ENCODE measurements at places on chromosomes 1 and 21.
A peak's percentile ranks its signal among the peaks of the same experiment; 100 is the strongest.

DNA sequence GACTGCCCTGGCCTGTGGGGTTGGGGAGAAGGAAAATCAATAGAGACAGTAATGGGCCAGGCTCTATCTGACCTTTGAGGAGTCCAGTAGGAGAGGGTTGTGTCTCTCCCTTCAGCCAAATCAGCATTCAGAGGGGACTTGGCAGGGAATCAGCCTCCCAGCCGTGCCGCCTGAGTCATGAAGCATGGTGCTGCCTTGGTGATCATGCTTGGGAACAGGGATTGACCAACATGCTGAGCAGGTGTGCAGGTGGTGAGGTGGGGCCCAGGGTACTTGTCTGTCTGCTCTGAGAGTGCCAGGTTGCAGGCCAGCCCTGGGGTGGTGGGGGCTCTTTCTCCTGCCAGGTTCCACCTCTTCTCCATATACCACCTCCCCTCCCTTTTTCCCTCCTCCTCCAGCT, 58.9 kb upstream of the TLR5 start:
- no peak for DNase-seq

- DNase-seq, result no peak
Observed at GRCh38 chr1:41641475-41641814, 157.0 kb upstream of the EDN2 start.

GRCh38 chr21:24127651-24128050, 1479.6 kb downstream of the MRPL39 start:
- DNase-seq, result no peak

GRCh38 chr1:1262071-1262470, 11.6 kb downstream of the UBE2J2 start:
- DNase-seq, result no peak

- no peak for DNase-seq
Observed at GRCh38 chr1:245051349-245052221, 103.2 kb upstream of the KIF26B start.

- no peak for DNase-seq
Observed at GRCh38 chr1:225460021-225460736, 32.3 kb upstream of the LBR start.

GRCh38 chr1:235888119-235888643, 21.5 kb upstream of the LYST start:
- no peak for DNase-seq

- no peak for DNase-seq
Observed at GRCh38 chr1:193674292-193674944, 488.0 kb upstream of the B3GALT2 start.

DNA sequence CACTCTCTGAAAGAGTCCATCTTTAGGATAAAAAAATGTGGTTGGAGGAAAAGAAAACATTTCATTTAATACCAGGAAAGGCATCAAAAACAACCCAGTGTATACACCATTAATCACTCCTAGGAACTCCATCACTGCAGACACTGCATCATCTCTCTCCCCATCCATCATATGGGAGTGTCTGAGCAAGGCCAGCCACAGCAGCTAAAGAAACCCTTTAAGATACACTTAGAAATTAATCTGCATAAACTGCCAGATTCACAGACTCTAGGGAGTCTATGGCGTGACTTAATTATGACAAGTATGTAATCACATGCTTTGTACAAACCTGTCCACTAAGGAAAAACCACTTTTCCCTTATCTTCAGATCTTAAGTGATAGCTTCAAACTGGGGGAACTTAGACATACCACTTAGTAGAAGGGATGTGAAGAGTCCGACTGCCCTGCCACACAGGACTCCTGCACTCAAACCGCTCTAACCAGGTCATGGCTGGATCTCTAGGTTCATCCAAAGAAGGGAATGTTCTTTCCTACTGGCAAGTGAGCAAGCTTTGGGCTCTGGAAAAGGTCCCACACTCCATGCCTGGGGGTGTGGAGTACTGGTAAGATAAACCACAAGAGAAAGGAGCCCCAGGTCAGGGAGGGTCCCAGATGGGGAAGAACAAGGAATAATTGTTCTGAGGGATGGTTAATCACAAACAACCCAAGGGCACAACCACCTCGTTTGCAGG, 61.0 kb upstream of the C8B start:
- no peak for DNase-seq

DNA sequence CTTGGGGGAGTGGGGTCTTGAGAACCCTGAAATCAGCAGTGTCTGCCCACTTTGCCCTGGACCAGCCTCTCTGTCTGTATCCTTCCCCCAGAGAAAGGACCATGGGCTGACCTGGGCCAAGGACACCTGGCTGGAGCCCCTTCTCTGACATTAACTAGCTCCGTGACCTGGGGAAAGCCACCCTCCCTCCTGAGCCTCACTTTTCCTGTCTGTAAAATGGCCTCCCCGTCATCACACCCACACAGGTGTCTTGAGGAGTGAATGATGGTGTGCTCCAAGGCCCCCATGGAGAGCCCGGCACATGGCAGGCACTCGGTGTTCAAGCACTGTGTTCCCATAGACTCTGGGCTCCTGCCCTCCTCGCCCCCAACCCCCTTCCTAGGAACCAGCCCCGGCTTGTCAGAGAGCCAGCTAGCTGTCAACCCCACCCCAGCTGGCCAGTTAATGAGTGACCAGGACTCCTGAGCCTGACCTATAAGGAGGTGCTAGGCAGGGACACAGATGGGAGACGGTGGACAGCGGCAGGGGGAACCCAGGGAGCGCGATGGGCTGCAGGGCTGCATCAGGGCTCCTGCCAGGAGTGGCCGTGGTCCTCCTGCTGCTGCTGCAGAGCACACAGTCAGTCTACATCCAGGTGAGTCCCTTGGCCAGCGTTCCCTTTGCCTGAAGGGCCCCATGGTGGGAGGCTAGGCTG, at the start of gene GUCA2B:
Gene GUCA2B (plus strand): TSS at position 504 of the 694 bp plus-strand sequence. CDS start 41 bp downstream, at position 545.
- DNase-seq, result peak; percentile 64

DNA sequence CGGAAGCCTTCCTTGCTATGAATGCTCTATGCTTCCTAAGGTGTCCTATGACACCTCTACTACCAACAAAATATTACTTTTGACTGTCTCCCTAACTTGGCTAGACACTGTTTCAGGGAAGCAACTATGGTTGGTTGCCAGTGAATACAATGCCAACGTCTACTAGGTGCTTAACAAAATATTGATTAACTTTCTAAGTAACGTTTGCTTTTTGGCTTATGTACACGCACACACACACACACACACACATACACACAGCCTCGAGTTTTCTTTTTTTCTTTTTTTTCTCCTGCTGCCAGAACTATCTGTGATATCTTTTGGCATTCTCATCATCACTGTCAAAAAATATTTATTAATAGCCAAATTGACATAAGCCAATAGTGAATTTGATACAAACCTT, 864.0 kb downstream of the PLA2G4A start:
- no peak for DNase-seq

- no peak for DNase-seq
Observed at GRCh38 chr1:87144316-87144895, 184.3 kb upstream of the LMO4 start.

DNA sequence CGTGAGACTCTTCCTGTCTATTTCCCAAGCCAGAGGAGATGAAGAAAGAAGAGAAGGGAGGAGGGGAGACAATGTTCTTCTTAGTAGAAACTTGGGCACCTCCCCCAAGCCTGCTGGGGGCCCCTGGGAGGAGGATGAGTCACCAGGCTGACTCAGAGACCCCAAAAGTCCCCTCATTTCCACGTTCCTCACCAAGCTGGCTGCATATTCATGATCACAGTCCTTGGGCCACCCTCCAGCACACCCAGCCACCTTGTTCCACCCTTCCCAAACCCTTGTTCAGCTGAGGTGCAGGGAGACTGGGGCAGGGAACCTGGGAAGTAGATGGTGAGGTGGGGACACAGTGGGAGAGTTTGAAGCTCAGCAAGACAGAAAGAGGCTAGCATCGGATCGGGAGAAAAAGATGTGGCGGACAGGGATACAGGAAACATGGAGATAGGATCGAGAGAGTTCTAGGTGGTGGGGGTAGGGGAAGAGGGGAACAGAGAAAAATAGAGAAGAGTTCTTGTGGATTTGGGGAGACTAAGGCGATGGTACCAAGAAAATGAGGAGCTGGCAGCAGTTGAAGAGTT, 712 bp downstream of the RAB13 start:
- no peak for DNase-seq

DNA sequence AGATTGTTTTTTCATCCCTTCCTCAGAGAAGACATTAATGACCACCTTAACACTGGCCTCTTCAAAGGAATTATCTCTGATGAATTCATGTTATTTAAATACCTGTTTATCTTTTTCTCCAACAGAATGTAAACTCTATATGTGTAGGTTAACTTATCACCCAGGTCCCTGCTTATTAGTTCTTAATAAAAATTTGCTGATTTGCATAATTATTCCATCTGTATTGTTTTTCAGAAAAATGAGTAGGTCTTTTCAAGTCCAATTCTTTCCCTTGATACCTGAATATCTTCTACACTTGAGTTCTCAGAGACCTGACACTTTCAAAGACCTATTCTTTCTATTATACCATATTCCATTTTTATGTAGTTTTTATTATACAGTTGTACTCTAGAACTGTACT, 886.7 kb upstream of the TMPRSS15 start:
- DNase-seq, result no peak

- no peak for DNase-seq
Observed at GRCh38 chr1:243946946-243947345, 96.9 kb upstream of the AKT3 start.

GRCh38 chr1:207892764-207893163, 18.2 kb downstream of the CD34 start:
- DNase-seq, result no peak

DNA sequence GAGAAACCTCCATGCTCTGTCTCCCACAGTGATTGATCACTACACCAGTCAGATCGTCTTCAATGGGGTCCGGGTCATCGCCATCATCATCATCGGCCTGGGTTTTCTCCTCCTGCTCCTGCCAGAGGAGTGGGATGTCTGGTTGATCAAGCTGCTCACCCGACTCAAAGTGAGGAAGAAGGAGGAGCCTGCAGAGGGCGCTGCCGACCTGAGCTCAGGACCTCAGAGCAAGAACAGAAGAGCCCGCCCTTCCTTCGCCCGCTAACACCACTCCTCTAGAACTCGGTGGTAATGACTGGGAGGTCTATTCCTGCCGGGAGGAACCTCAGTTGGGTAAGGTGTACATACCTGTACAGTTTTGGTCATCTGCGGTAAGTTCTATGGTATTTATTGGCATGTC, 50.3 kb upstream of the COA6 start:
- peak; percentile 54 for DNase-seq

DNA sequence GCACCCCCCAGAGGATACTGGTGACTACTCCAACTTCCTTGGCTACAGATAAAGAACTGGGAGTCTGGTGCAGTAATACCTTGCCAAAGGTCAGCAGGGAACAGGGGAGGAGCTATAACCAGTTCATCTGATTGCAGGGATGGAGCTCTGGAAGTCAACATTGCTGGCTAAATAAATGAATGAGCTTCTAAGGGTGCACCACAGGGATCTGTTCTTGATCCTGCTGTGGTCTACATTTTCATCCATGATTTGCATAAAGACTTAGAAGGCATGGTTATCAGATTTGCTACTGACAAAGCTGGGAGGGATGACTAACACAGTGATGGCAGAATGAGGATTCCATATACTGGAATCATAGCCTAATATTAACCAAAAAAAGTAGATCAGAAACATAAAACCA, 18.3 kb downstream of the PLEKHA6 start:
- DNase-seq, result no peak

GRCh38 chr1:235980976-235981375, 83.9 kb downstream of the NID1 start:
- DNase-seq, result no peak

GRCh38 chr1:236030534-236030933, 34.4 kb downstream of the NID1 start:
- no peak for DNase-seq

DNA sequence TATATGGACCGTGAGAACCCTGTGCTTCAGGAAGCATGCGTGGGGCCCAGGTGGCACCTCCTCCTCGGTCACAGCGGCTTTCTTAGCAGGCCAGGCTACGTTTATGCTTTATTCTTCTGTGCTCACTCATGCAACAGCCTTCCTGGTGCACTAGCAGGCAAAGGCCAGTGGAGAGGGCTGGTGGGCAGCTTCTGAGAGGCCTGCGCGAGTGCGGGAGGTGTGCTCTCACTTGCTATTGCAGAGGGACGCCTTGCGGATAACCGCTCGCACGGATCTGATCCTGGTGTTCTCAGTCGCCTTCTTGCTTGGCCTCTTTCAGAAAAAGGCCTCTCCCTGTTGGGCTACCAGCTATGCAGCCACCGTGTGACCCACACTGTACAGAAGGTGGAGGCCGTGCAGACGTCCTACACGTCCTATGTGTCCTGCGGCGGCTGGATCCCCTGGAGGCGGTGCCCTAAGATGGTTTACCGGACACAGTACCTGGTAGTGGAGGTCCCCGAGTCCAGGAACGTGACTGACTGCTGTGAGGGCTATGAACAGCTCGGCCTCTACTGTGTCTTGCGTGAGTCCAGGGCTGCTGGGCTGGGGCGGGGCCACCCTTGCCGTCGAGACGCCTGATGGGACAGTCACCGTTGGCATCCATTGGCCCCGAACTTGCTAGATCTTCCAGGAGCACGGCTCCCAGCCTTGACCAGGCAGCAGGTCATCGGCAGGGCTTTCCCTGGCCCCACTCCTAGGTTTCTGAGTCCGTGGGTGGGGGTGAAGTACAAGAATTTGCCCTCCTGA, 4.8 kb downstream of the UMODL1 start:
- no peak for DNase-seq

DNA sequence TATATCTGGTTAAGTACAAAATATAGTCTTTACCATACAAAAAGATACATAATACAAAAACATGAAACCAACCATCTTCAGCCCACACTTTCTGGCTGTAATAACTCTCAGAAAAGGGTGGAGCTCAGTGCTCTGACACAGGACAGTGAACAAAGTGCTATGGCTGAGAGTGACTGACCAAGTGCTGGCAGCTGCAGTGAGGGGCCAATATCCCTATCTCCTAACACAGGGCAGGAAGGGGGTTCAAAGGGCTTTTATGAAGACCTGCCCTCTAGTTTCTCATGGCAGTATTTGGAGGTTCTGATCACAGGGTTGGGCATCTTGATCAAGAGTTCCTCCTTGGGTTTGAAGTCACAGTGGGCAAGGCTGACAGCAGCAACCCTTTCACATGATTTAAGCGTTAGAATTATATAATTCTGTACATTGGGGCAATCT, 3.9 kb downstream of the TXNIP start:
- DNase-seq, result no peak

DNA sequence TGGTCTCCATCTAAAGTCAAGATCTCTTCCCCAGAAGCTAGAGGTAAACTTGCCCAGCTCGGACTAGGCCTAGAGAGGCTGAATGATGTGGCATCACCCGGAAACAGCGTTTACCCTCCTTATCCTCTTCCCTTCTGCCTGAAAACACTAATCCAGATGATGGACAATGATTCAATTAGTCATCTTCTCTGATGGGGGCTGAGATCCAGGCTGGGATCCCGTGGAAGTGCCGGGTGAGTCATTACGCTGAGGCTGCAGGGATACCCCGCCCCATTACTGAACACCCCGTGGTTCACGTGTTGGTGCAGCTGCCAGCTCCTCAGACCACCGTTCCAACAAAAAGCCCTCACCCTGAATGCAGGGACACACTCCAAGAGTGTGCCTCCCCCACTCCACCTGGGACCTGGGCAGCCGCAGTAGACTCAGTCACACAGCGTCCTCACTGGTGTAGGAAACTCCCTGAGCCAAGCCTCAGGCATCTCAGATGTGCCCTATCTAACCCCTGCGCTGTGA, 2.0 kb downstream of the S100A6 start:
- DNase-seq, result peak; percentile 67

GRCh38 chr1:201461645-201462441, 7.1 kb downstream of the PHLDA3 start:
- DNase-seq, result peak; percentile 81

GRCh38 chr1:244064621-244065020, 13.5 kb downstream of the ZBTB18 start:
- no peak for DNase-seq

All from mucosa of descending colon (tissue), 3 donors.